Aortic smooth muscle cell (primary cell): ENCODE measurements at places on chromosomes 13 and 19. TPM values are rescaled to one million over a fixed set of nuclear protein-coding genes. Genes with fewer than 3 reads are reported as not detected.

The RYR1 gene
- under 0.01 TPM in 2 replicates for total RNA-seq

The PBX4 gene
- total RNA-seq, result 0.26 TPM in 1 of 2 replicates, not detected in the other

The ZNF850 gene
- 1.5 and 2.1 TPM in 2 replicates for total RNA-seq

The ATP4B gene
- not detected in 2 replicates for total RNA-seq

The CYP4F2 gene
- not detected in 2 replicates for total RNA-seq

The PODNL1 gene
- total RNA-seq, result 0.66 and 0.87 TPM in 2 replicates

The ZNF529 gene
- 7.0 and 8.2 TPM in 2 replicates for total RNA-seq

The ZNF331 gene
- 8.3 and 11.5 TPM in 2 replicates for total RNA-seq

The ZNF726 gene
- total RNA-seq, result 1.5 and 2.8 TPM in 2 replicates

The ZNF579 gene
- total RNA-seq, result 2.1 and 3.0 TPM in 2 replicates

The PGLYRP1 gene
- not detected in 2 replicates for total RNA-seq

The ZIM2 gene
- 0.26 TPM in 1 of 2 replicates, not detected in the other for total RNA-seq

The CDX2 gene
- total RNA-seq, result not detected in 2 replicates

The IRGC gene
- not detected in 2 replicates for total RNA-seq

The MBD3L2 gene
- not detected in 2 replicates for total RNA-seq

The PLVAP gene
- total RNA-seq, result 0.31 and 0.92 TPM in 2 replicates

The OR7G1 gene
- not detected in 2 replicates for total RNA-seq

The KANK2 gene
- total RNA-seq, result 438 and 450 TPM in 2 replicates

The VRK3 gene
- 17.0 and 19.8 TPM in 2 replicates for total RNA-seq

The FCGBP gene
- total RNA-seq, result 0.13 and 0.19 TPM in 2 replicates

The SETDB2 gene
- 6.7 and 9.5 TPM in 2 replicates for total RNA-seq

The CFAP97D2 gene
- total RNA-seq, result not detected in 2 replicates

The KIR2DL1 gene
- not detected in 2 replicates for total RNA-seq

The KIRREL2 gene
- not detected in 2 replicates for total RNA-seq

The RAB4B gene
- 7.0 and 8.5 TPM in 2 replicates for total RNA-seq

The FOSB gene
- 0.40 and 0.44 TPM in 2 replicates for total RNA-seq

The LRRC25 gene
- total RNA-seq, result 0.06 TPM in 1 of 2 replicates, not detected in the other

The C19orf81 gene
- total RNA-seq, result 0.53 and 0.62 TPM in 2 replicates
